Left renal pelvis (tissue), 4 donors: ENCODE measurements at places on chromosomes 6 and 20. TPM values are rescaled to one million over a fixed set of nuclear protein-coding genes. Genes with fewer than 3 reads are reported as not detected.

The C20orf141 gene
- polyA plus RNA-seq = not detected

The MACROD2 gene
- 7.0 TPM for polyA plus RNA-seq

The POPDC3 gene
- 0.22 TPM for polyA plus RNA-seq

- no peak for DNase-seq
Measured at GRCh38 chr6:42378536-42378935, 73.2 kb downstream of the TRERF1 start.
